ENCODE measurements at places on chromosomes 1 and 21. TPM values are rescaled to one million over a fixed set of nuclear protein-coding genes. Genes with fewer than 3 reads are reported as not detected.

The LAMC2 gene
- 2.2 TPM for total RNA-seq

The TNFSF4 gene
- 2.0 TPM for total RNA-seq

The OR2G6 gene
- not detected for total RNA-seq

The AZIN2 gene
- total RNA-seq: 1.2 TPM

The TACSTD2 gene
- not detected for total RNA-seq

The IGSF9 gene
- total RNA-seq: not detected

The NPR1 gene
- 17.4 TPM for total RNA-seq

The VCAM1 gene
- 18.8 TPM for total RNA-seq

The OLIG2 gene
- total RNA-seq: not detected

The RIIAD1 gene
- not detected for total RNA-seq

The RUNX1 gene
- 71.9 TPM for total RNA-seq

The MEAF6 gene
- 49.9 TPM for total RNA-seq

The C2CD4D gene
- total RNA-seq: not detected

The NOS1AP gene
- 0.59 TPM for total RNA-seq

The LEPROT gene
- 74.2 TPM for total RNA-seq

The VHLL gene
- total RNA-seq: not detected

The LCE1B gene
- not detected for total RNA-seq

The SLC25A24 gene
- 23.1 TPM for total RNA-seq

The KCNK1 gene
- 2.3 TPM for total RNA-seq

All from cardiac ventricle fibroblast (primary cell).